ENCODE measurements at places on chromosomes 7 and 10.

DNA sequence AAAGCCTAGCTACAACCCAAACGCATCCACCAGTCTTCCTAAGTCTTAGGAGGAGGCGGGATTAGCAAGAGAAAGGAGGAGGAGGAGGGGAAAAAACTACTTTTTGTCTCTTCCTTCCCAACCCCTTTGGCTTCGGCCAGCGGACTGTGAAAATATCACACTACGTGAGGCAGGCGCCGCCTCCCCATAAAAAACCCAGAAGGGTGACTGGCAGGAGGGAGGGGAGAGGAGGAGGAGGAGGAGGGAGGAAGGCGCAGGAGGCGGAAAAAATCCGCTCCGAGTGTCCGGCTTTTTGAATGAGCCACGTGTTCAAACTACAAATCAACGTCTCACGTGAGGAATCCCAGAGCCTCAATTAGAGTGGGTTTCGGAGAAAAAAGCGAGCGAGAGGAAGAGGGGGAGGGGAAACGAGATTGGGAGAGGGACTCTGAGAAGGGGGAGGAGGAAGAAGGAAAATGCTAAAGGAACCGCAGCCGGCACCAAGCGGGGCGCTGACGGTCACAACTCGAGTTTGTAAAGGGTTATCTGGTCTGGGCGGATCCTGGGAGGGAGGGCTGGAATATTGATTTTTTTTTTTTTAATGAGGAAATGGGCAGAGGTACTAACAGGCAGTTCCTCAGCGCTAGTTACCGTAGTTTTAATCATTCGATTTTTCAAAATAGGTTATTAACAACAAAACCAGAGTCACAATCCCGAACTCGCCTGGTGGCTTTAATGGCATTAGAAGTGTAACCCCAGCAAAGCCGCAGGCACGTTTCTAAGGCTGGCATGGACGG is at the start of gene IGF2BP3:
Gene IGF2BP3 (minus strand): TSS at position 162 of the 776 bp plus-strand sequence. CDS start 381 bp downstream, outside the sequence.
- no peak for DNase-seq

GRCh38 chr7:67854221-67855178 is 857.9 kb downstream of the TYW1 start:
- DNase-seq = no peak

DNA sequence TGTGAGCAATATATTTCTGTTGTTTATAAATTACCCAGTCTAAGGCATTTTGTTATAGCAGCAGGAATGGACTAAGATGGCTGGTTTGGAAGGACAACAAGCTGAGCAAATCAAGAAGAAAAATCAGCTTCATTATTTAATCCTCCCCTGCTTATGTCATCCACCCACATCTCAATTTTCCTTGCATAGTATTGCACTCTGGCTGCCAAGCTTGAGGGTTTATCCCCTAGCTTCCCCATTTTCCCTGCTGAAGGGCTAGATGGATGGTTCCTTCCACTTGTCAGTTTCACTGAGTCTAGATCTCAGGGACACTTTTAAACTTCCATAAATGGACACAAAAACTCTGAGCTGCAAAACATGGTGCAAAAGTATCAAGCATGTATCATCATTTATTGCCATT is 75.2 kb upstream of the LAMB4 start:
- no peak for DNase-seq

DNA sequence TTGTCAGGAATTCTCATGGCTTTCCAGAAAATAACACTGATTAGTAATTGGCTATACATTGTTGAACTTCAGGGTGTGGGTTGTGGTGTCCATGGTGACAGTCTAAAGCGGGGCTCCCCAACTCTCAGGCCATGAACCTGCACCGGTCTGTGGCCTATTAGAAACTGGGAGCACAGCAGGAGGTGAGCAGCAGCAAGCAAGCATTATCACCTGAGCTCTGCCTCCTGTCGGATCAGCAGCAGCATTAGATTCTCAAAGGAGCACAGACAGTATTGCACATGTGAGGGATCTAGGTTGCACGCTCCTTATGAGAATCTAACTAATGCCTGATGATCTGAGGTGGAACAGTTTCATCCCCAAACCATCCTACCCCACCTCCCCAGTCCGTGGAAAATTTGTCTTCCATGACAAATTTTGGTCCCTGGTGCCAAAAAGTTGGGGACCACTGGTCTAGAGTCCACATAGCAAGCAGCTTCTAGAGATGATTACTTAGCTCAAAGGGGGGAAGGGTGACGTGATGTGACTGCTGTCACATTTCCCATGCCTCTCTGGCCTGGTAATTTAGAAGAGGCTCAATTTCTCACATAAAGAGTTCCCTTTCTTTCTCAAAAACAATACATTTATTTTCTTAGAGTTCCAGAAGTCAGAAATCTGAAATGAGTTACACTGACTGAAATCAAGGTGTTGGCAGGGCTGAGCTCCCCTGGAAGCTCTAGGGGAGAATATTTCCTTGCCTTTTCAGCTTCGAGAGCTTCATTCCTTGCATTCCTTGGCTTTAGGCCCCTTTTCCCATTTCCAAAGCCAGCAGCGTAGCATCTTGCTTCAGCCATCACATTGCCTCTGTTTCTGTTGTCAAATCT is 17.6 kb upstream of the FAM221A start:
- no peak for DNase-seq

- DNase-seq = peak; percentile 43
These were observed 32.0 kb upstream of the PLEKHA1 start for GRCh38 chr10:122342293-122343134.

DNA sequence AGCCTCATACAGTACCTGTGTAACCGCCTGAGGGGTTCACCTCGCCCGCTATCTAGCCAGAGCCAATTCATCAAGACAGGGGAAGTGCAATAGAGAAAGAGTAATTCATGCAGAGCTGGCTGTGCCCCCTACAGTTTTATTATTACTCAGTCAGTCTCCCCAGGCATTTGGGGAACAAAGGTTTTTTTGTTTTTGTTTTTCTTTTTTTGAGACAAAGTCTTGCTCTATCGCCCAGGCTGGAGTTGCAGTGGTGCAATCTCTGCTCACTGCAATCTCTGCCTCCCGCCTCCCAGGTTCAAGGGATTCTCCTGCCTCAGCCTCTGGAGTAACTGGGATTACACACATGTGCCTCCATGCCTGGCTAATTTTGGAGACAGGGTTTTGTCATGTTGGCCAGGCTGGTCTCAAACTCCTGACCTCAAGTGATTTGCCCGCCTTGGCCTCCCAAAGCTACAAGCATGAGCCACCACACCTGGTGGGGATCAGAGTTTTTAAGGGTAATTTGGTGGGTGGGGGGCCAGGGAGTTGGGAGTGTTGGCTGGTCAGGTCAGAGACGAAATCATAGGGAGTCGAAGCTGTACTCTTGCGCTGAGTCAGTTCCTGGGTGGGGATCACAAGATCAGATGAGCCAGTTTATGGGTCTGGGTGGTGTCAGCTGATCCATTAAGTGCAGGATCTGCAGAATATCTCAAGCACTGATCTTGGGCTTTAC is 116.5 kb downstream of the MARCHF5 start:
- no peak for DNase-seq

DNA sequence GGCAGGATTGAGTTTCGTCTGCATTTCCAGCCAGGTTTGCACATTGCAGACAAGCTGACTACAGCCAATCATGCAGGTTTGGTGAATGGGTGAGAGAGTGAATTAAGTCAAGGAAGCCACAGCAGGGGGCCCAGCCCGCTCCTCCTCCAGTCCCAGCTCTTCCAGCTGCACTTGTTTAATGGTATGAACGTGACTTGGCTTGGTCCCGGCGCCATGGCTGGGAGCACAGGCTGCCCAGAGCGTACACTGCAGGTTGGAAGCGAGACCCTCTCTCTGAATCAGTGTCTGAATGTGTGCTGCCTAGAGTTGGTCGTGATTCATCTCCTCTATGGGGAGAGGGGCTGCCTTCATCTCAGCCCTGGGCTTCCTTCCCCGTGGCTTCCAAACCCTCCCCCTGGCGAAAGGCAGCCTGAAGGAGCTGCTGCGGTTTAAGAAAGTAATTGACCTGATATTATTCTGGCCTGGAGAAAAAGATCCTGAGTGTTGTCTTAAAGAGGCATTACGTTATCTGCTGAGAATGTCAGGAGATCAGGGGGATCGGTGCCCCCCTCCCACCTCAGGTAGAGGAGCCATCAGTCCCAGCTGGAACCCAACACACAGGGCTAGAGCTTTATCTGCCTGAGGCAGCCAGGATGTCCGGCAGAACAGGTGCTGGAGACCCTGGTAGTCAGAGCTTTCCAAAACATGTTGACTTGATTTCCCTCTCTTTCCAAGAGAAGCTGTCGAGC is 132.1 kb downstream of the COL26A1 start:
- DNase-seq = no peak

DNA sequence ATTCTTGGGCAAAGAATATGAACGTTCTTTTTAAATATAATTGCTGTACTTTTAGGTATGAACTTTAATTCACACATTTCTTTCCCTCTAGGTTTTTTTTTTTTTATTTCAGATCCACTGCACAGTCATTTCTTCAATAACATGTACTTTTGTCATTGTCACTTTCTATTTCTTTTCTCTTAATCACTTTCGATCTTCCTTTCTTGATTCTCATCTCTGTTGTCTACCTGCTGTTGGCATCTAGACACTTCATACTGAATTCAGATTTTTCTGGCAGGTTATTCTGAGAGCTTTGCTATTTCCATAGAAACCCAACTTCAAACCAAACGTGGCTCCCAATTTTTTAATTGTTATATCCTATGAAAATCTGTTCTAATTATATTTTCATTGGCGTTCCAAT is 211.7 kb upstream of the KLF6 start:
- DNase-seq = no peak

GRCh38 chr10:100817268-100817839 is 72.0 kb downstream of the PAX2 start:
- DNase-seq = no peak

DNA sequence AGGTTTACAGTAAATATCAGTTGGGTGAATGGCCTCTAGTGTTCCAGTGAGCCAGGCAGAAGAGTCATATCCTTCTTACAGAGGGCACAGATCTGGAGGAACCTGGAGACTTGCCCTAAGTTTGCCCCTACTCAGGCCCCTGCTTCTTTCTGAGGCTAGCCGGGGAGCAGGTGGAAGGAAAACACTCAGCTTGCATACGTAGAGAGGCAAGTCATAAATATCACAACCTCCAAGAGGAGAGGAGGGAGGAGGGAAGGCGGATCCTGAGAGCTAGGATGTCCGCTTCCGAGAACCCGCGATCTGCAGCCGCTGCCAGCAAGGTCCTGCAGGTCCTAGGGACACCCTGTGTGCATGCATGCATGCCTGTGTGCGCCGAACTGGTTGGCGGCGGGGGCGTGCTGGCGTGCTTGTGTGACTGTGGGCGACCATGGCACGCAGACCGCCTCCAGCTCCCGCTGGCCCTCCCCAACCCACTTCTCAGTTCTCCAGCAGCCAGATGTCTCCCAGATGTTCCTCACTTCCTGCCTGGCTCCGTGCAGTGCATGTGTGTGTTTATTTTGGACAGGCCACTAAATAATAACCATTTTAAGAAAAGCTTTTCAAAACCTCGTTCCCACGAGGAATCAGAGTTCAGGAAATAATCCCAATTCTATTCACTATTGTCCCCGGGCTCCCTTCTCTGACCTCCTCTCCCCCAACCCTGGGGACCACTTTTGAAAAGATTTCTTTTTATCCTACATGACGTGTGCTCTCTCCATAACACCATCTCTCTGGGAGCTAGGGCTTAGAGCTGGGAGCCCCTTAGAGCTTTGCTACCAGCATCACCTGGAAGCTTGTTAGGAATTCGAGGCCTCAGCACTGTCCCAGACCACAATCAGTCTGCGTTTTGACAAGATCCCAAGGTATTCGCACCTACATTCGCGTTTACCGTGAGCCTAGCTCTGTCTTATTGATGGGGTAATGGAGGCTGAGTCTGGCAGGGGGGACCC is 32.4 kb downstream of the UNC5B start:
- DNase-seq = no peak

DNA sequence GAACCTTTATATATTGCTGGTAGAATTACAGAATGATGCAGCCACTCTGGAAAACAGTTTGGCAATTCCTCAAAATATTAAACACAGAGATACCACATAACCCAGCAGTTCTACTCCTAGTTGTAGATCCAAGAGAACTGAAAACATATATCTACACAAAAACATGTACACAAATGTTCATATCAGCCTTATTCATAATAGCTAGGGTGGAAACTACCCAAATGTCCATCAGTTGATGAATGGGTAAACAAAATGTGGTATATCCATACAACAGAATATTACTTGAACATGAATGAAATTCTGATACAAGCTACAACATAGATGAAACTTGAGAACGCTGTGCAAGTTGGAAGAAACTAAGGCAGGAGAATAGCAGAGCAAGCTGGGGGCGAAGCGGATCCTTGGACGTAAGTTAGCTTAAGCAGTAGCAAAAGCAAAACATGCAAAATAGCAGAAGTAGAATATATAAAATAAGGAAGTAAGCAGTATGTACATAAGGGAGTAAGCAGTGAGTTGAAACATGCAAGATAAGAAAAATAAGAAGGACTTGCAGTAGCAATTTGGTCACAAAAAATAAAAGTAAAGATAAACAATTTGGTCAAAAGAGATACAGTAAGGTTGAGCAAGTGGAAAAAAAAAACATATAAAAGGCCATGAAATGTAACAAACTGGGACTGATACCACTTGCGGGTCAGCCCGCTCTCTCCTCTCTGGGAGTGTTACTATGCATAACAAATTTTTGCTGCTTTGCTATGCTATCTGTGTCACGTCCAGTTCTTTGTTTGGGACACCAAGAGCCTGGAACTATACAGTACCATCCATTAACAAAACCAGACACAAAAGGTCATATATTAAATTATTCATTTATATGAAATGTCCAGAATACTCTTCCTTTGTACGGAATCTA is 18.0 kb upstream of the HILPDA start:
- no peak for DNase-seq

- no peak for DNase-seq
These were observed 66.1 kb downstream of the THNSL1 start for GRCh38 chr10:25082276-25083204.

GRCh38 chr7:98387544-98388226 is 13.2 kb downstream of the BAIAP2L1 start:
- no peak for DNase-seq

DNA sequence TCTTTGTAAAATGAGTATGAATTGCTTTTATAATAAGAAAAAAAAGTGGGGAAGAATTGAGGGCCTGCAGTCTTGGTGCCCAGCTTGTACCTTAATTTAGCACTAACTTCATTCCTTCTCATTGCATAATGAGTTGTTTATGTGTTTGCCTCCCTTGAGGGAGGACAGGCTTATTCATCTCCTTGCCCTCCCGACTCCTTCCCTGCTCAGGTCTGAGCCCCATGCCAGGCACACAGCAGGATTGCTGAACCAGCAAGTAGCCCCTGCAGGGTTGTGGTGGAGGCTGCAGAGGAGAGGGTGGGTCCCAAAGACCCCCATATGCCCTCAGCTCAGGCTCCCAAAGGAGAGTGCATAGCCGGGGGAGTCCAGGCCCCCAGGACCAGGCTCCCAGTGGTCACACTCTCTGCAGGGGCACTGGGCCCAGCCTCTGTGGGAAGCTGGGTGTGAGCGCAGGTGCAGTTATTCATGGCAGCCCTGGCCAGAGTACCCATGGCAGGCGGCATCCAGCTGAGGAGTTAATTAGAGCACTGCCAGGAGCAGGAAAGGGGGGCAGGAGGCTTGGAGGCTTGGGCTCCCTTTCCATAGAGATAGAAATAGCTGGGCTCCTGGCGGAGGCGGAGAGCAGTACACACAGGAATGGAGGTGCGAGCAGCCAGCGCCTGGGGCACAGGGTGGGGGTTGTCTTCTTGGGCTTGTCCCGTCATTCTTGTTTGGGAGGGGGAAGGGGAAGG is 28.2 kb upstream of the GOLGA7B start:
- no peak for DNase-seq

All from stimulated activated CD8-positive, alpha-beta memory T cell treated with anti-CD3 and anti-CD28 coated beads, Interleukin-7, amount 100 ng/mL, for 1 hour (primary cell).